ENCODE measurements at places on chromosomes 3 and 15. TPM values are rescaled to one million over a fixed set of nuclear protein-coding genes. Genes with fewer than 3 reads are reported as not detected.

AP3B2 gene
- total RNA-seq, result 17.4 TPM

DNA sequence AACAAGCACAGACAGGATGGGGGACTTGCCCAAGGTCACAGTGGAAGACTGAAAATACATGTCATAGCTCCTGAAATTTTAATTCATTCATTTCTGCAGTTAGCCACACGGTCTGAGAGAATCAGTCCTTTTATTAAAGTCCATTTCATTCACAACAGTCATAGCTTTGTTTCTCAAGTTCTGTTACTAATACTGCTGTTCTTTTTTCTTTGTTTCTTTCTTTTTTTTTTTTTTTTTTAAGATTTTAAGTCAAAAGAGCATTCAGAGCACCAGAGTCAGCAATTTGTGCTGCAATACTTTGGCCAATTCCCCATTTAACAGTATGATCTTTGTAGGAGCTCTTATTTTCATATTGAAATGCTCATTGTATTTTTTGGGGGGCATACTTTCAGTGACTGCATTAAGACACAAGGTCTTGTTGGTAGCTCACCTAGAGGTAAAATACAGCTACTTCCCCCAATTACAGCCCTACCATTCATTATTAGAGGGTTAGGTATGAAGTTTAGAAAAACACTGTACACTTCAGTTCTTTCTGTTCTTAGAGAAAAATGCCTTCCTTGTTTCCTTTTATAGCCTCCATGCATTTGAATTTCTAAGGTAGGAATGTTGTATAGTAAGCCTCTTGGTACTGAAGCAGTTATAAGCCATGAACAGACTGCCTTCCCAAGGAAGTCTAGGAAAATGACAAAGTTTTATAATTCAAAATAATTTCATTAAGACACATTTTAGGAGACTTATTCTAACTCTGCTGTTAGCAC lies 9.6 kb downstream of the GALK2 start:
- DNase-seq, result no peak

- DNase-seq, result no peak
These were observed 174.6 kb downstream of the FOXP1 start for GRCh38 chr3:71408903-71409302.

RCN2 gene
- 159 TPM for total RNA-seq

DNA sequence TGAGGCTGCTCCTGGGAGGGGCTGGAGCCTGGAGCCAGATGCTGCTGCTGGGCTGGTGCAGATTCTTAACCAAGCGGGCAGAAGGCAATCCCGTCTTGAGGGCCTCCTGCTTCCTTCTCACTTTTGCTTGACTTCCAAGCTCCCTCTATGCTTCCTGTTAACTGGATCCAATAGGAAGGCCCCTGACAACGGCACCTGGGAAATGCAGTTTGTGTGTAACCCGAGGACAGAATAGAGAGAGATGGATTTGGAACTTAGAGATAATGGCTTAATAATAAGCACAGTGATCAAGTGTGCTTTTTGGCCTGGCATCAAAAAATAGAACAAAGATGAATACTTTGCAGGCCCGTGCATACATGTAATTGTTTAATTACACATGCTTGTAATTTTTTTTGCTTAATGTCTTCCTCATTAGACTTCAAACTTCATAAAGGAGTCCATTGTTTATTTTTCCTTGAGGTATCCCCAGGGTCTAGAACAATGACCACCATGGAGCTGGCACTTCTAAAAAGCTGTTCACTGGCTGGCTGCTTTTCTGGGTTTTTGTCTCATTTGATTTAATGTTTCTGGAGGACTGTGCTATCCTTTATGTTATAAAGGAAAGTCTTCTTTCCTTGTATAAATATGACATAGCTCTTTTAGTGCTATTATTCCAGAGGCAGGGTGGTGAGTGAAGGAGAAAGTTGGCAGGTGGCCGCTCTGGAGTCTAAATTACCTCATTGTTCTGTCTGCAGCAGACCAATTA lies 63.3 kb upstream of the MITF start:
- DNase-seq, result no peak

DNA sequence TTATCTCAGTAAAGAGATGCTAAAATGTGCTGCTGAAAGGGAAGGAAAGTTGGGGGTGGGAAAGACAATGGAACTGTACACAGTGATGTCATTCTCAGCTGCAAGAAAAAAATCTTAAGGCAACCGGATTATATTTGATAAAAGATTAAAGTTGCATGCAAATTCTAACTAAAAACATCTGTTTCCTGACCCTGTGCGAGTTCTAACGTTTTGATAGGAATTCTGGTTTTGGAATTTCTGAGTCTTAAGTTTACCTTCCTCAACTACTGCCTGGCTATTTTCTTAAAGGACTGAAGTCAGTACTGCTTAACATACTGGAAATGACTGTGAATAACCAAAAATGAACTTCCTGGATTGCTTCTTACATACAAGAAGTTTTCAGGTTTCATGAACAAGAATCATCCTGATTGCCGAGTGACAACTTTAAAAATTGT lies 115.5 kb downstream of the SLC25A26 start:
- no peak for DNase-seq

RAD51 gene
- total RNA-seq, result 29.2 TPM

- no peak for DNase-seq
These were observed 1.2 kb downstream of the CTSH start for GRCh38 chr15:78943692-78944091.

GMPS gene
- 129 TPM for total RNA-seq

DNA sequence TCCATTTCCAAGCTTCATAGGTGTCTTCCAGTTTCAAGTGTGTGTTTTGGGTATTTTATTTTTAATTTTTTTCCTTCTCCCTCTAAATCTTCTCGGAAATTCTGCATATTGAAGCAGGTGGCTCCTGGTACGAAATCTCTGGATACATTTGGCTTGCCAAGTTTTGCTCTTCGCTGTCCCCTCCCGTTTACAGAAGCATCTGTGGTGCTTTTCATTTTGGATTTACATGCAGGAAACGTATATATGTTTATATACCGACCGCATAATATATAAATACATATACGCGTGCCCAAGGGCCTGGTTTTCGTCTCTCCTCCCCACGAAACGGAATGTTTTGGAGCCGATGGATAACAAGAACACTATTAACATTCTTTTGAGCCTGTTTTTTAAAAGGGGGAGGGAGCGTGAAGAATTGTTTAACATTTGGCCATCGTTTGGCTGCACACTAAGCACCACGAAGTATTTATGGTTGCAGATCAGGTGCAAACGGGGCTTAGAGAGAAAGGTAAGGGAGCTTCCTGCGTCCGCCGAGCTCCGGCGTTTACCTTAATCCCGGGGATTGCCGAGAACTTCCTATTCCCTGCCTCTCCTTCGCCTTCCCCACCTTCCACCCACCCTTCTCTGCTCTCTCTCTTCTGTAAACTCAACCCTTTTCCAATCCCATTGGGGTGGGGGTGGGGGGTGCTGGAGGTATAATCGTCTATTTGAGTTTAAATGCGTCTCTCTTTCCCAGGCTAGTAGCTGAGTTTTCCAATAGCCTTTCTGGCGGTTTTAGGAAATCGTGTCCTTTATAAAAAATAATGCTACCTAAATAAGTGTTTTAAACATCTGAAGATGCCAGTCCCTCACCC lies 1.1 kb upstream of the NLGN1 start:
- DNase-seq, result peak; percentile 3

DNA sequence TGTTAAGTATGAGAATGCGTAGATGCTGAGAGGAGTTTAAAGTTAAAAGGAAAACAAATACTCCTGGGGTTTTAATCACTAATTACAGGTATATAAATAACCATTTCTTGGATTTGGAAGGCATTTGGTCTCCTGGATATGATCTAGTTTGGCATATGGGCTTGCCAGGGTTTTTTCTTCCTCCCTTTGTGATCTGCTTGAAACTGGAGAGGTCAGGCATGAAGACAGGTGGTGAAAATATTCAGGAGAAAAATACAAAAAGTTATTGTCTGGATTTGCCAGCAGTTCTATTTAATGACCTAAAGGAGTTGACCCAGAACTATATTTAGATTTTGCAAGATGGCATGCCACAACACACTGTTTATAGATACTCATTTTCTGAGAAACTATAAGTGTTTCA lies 136.3 kb downstream of the DIPK2A start:
- DNase-seq, result no peak

GRCh38 chr15:66515901-66516322 lies 10.8 kb downstream of the ZWILCH start:
- no peak for DNase-seq

TPRG1 gene
- 0.61 TPM for total RNA-seq

- DNase-seq, result peak; percentile 56
These were observed 10.4 kb downstream of the SLITRK3 start for GRCh38 chr3:165185707-165186327.

CYP19A1 gene
- total RNA-seq, result not detected

- DNase-seq, result no peak
These were observed 35.0 kb downstream of the TM4SF4 start for GRCh38 chr3:149509526-149509925.

DNA sequence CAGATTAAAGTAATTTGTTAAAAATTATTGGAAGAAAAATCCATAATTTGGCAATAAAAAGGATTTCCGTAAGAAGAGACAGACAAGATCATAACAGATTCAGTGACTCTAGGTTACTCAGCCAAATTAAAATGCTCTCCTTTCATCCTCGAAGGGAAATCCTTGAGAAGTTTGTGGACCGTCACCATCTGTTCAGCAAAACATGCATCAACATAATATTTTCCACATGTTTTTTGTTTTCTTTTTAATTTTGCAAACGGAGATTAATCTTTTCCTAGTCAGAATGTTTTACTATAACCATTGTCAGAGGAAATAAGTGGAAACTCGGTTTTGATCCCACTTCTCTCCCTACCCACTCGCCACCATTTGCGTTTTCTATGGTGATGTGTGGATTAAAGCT lies 128.3 kb downstream of the TMCO5A start:
- DNase-seq, result no peak
